ENCODE measurements at places on chromosomes 12 and 14.

- no peak for DNase-seq
Observed at GRCh38 chr12:109678719-109679118, 34.9 kb upstream of the FAM222A start.

GRCh38 chr12:114360485-114360884 lies 45.5 kb downstream of the TBX5 start:
- no peak for DNase-seq

DNA sequence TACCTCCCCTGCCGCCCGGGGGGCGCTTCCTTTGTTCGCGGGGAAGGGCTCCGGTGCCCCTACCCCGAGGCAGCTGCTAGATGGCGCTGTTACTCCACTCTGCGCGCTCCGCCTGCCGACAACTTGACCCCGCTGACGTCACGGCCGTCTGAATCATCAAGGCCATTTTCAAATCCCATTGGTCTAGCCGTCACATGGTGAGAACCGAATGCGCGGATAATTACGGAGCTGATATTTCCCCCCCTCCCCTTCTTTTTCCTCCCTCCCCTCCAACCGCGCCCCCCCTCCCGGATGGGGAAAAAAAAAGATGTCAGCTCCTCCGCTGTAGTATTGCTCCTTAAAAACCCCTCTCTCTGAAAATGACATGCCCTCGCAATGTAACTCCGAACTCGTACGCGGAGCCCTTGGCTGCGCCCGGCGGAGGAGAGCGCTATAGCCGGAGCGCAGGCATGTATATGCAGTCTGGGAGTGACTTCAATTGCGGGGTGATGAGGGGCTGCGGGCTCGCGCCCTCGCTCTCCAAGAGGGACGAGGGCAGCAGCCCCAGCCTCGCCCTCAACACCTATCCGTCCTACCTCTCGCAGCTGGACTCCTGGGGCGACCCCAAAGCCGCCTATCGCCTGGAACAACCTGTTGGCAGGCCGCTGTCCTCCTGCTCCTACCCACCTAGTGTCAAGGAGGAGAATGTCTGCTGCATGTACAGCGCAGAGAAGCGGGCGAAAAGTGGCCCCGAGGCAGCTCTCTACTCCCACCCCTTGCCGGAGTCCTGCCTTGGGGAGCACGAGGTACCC lies at the start of gene HOXC10:
TSS of gene HOXC10 (plus strand) at position 246 of the 791 bp plus-strand sequence. CDS start at position 360, 114 bp downstream.
- peak; percentile 74 for DNase-seq

GRCh38 chr12:88388566-88389540 lies 191.4 kb downstream of the KITLG start:
- DNase-seq, result no peak

- no peak for DNase-seq
Observed at GRCh38 chr14:38623661-38624060, 367.8 kb upstream of the CLEC14A start.

DNA sequence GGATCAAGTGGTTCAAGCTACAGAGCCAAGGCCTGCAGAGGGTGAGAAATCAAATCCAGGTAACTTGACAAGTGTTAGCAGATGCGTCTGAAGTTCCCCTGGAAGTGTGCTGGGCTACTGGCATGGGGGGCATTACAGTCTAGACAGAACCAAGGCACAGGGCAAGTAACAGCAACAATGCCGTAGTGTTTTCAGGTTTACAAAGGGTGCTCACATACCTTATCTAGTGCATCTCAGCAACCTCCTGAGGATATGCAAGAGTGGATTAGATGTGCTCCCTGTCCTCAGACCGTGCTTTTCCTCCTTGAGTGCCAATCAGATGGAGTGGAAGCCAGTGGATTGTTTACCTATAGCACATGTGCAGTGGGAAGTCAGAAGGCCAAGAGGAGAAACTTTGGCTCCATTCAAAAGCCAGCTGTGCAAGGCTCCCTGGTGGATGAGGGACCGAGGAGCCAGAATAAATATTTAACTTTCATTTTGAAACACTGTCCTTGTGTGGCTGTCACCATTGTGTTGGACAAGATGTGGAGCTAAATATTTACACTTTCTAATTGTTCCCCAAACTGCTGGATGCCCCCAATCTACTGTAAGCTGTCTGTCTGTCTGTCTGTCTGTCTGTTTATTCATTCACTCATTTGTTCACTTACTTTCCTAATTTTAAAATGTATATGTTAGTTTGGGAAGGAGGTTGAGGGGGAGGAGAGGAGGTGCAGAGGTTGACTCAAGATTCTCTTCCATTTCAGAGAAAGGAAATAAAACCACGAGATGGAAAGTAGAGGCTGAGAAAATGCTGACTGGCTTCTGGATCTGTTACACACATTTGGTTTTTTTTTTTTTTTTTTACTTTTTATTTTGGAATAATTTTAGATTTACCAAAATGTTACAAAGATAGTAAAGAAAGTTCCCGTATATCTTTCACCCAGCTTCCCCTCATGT lies 184.0 kb upstream of the PARP11 start:
- no peak for DNase-seq

DNA sequence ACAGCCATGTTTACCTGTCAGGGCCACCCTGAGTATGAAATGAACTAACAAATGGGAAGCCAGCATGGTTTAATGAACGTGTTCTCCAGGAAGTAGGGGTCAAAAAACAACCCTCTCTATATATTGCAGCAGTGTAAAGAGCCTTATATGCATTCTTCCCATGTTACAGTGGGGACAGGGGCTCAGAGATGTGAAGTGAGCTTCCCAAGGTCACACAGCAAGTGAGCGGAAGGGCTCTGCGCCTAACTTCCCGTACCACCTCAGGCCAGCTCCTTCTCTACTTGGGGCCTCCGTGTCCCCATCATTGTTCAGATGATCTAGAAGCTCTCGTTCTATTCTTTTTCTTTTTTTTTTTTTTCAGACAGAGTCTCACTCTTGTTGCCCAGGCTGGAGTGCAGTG lies 105.1 kb upstream of the MAP1LC3B2 start:
- no peak for DNase-seq

DNA sequence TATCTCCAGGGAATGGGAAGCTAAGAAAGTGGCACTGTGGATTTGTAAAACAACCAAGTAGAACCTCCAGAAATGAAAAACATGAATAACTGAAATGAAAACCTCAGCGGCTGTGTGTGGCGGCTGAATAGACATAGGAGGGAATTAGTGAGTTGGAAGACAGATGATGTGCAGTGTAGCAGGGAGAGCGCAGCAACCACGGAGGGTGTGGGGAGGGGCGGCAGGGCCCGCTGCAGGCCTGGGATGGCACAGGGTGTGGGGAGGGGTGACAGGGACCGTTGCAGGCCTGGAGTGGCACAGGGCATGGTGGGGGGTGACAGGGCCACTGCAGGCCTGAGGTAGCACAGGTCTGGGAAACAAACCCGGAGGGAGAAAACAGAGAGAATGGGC lies 51.1 kb downstream of the BEGAIN start:
- DNase-seq, result peak; percentile 4

DNA sequence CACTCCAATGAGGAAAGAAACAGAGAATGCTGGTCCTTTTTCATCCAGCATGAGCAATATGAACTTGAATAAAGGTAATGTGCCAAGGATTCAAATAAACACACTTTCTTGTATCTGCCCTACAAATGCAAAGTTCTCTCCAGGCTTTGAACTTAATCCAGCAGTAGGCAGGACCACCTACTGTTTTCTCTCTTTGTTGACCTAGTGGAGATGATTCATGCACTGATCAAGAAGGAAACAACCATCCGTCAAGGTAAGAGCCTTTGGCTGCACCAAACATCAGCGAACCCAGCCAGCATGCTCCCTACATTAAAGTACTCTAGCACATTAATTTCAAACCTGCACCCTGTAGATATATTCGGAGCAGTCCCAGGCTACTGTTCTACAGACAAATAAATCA lies 489.3 kb downstream of the GALC start:
- no peak for DNase-seq

- DNase-seq, result no peak
Observed at GRCh38 chr12:124604264-124604680, 36.9 kb upstream of the NCOR2 start.

DNA sequence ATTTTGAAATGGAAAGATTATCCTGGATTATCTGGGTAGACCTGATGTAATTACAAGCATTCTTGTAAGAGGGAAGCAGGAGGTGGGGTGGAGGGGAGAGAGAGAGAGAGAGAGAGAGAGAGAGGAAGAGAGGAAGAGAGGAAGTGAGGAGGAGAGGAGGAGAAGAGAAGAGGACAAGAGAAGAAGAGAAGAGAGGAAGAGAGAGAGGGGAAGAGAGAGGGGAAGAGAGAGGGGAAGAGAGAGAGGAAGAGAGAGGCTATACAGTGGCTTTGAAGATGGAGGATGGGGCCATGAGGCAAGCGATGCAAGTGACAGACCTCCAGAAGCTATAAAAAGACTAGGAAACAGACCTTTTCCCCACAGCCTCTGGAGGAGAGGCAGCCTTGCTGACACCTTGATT lies 13.7 kb upstream of the CHST11 start:
- no peak for DNase-seq

DNA sequence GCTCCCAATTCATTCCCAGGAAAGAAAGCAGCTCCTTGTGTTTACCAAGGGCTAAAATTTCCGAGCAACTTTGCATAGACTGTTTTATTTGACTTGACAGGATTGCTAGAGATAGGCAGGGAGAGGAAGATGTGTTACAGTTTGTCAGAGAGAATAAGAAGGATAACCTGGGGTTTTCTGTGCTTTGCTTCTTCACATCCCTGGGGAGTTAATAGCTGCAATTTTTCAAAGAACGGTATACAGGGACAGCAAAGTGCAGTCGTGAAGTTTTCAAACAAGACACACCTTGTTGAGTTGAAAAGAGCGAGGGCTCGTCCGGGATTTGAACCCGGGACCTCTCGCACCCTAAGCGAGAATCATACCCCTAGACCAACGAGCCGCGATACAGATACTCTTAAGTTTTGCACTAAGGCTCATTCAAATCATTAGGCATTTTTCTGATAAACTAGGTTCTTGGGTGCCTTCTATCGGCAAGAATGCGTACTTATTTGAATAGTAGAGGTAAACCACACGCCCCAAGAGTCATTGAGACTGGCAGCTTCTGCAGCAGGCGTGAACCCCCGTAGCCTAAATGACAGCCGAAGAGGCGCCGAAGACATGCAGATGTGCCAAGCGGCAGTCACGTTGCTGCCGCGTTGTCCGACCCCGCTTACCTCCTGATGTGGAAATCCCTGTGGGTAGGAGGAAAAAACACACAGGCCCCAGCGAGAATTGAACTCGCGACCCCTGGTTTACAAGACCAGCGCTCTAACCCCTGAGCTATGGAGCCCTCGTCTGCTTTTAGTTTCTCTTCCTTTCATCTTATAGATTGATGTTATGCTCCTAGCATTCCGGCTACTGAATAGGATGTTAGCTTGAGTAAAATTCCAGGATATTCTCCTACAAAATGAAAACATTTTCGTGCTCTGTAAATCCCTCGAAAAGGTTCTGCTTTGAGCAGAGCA lies 22.2 kb upstream of the RNASE12 start:
- DNase-seq, result peak; percentile 86

GRCh38 chr12:116595672-116596071 lies 36.5 kb downstream of the MAP1LC3B2 start:
- no peak for DNase-seq

DNA sequence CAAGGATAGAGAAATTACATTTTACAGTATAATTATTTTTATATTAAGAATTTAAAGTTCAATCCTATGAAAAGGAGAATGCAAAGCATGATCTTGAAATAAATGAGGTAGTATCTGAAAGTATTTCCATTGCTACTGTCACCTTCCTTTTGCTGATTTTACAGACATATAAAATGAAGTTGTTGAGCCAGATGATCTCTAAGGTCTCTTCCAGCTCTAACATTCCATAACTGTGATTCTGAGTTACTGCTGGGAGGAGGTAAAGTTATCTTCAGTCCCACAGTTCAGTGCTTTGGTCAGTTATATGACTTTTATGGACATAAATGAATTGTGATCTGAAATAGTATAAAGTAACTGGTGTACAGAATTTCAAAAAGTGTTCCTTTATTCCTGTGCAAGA lies 52.8 kb downstream of the SLC38A6 start:
- DNase-seq, result no peak

GRCh38 chr14:73662487-73662943 lies 17.7 kb downstream of the DNAL1 start:
- DNase-seq, result no peak

GRCh38 chr14:68182492-68182891 lies 362.9 kb downstream of the RAD51B start:
- no peak for DNase-seq

- DNase-seq, result no peak
Observed at GRCh38 chr12:95942101-95942523, 302 bp downstream of the CCDC38 start.

DNA sequence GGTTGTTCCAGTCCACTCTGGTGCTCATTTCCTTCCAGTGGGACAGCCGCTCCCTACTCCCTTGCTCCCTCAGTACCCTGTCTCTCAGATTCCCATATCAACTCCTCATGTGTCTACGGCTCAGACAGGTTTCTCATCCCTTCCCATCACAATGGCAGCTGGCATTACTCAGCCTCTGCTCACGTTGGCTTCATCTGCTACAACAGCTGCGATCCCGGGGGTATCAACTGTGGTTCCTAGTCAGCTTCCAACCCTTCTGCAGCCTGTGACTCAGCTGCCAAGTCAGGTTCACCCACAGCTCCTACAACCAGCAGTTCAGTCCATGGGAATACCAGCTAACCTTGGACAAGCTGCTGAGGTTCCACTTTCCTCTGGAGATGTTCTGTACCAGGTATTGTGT lies 69.9 kb downstream of the RAD52 start:
- DNase-seq, result no peak

- DNase-seq, result no peak
Observed at GRCh38 chr14:67908052-67908754, 88.6 kb downstream of the RAD51B start.

- no peak for DNase-seq
Observed at GRCh38 chr14:89428546-89429198, 11.6 kb upstream of the FOXN3 start.

DNA sequence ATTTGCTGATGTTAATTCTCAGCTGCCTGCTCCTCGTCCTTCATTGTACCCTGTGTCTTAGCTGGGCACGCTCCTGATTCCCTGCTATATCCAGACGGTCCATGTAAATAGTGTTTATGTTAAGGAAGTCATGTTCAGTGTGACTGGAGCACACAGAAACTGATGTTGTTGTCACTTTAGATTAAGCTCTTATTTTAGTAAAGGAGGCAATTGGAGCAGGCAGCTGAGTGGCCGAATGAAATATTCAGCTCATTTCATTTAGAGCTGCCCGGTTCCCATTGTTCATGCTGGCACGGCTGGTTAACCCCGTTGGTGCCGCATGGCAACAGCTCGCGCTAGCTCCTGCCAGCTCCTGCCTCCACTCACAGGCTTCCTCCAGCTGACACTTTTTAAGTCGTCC lies 446.8 kb upstream of the SOX5 start:
- DNase-seq, result no peak

GRCh38 chr12:80217011-80217535 lies 117.7 kb downstream of the OTOGL start:
- DNase-seq, result no peak

- DNase-seq, result no peak
Observed at GRCh38 chr12:81588235-81589008, 170.7 kb downstream of the PPFIA2 start.

- no peak for DNase-seq
Observed at GRCh38 chr14:94646066-94646465, 33.9 kb downstream of the SERPINA3 start.

- no peak for DNase-seq
Observed at GRCh38 chr14:92967346-92967926, 44.5 kb downstream of the CHGA start.
